Hepatocyte (in vitro differentiated cells): ENCODE measurements at places on chromosomes 4 and X. TPM values are rescaled to one million over a fixed set of nuclear protein-coding genes. Genes with fewer than 3 reads are reported as not detected.

GRCh38 chrX:24526616-24527015 is 61.5 kb downstream of the PDK3 start:
- DNase-seq: no peak

DNA sequence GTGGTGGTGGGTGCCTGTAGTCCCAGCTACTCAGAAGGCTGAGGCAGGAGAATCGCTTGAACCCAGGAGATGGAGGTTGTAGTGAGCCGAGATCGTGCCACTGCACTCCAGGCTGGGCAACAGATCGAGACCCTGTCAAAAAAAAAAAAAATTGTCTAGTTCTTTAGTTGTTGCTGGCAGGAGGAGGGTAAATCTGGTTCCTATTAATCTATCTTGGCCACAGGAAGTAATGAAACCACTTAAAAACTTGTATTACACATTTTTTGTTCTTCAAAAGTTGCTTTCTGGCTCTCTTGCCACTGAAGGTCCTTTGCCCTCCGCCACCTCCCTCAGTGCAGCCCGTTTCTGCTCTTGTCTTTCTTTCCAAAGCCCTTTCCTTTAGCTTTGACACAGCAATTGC is 102.9 kb upstream of the ARSJ start:
- DNase-seq: no peak

DNA sequence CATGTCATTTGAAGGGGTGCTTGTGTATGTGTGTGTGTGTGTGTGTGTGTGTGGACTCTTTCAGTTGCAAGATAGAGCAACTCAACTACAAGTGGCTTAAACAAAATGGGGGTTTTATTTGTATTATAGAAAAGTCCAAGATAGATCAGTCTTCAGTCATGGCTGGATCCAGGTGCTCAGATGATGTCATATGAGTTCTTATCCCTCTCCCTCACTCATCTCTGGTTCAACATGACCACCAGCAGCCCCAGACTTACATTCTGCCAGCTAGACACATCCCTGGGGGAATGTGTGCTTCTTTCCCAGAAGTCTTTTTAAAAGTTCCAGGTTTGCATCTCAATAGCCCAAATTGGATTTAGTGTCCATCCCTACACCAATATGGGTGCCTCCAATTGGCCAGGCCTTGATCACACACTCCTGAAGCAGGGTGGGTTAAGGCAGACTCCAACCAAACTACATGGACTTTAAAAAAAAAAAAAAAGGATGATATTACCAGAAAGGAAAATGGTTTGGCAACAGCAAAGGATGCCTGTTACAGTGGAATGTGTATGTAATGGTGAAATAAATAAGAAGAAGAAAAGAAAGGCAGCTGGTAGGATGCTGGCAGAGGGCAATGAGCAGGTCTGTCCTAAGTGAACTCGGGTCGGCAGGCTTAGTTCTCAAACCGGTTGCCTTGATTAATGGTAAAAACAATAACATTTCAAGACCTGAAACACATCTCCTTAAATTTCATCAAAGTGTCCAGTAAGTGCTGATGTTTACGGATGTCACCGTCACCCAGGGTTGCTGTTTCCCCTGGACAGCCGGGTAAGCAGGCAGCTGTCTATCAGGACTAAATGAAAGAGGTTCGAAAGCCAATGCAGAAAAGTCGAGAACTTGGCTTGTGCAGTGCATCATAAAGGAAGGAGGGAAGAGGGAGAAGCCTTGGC is 107.7 kb downstream of the SMIM20 start:
- DNase-seq: no peak

Gene MAGEB1
- polyA plus RNA-seq: not detected in 2 replicates

Gene PALLD
- polyA plus RNA-seq: 65.0 and 82.7 TPM in 2 replicates

DNA sequence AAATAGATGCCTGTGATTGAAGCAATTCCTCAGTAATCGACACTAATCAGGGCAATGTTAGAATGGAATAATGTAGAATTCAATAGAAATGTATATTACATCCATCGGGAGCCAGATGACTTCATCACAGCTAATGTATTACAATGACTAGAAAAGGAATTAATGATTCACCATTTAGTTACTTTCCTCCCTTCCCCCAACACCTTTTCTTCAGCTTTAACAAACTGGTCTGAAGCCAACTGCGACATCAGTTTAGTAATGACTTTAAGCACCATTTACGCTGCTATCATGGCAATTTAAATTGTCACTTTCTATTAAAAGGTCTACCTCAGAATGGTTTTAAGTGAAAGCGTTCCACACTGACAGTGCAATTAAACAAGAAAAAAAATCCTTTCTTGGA is 45.1 kb downstream of the SUPT20HL2 start:
- DNase-seq: no peak

Gene MAGEB10
- polyA plus RNA-seq: not detected in 2 replicates

- DNase-seq: peak; percentile 36
Measured at GRCh38 chr4:136637071-136637777, 895.1 kb downstream of the PCDH18 start.

DNA sequence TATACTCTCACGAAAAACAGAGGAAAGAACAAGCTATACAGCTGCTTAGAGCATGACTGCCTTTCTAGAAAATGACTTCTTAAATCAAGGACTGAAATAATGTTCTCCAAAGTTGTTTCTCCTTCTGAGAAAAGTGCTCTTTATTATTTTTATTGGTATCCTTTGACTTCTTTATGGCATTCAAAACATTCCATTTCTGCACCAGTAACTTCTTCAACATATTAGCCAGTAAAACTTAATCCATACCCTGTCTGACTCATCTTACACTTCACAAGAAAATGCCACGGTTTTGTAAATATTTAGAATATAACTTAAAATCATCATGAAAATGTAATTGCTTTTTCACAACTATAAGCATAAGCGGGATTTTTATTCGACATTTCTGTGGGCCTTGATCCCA is 180.4 kb downstream of the NR3C2 start:
- DNase-seq: no peak

DNA sequence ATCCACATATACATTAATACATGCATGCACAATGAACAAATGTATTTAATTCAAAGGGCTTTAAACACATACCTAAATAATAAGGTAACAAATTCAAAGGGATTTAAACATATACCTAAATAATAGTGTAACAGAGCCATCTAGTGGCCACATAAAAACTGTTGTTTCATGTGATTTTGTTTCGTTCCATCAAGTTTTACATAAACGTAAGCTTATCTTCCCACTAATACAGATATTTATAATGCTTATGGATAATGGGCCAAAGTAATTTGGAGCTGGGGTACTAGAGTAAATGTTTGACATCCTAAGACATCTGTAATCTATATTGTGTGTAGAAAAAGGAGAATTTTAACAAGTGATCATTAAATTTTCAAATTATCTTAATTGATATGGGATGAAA is 82.3 kb downstream of the PRSS12 start:
- DNase-seq: peak; percentile 72

Gene SSX3
- not detected in 2 replicates for polyA plus RNA-seq

Gene ACE2
- polyA plus RNA-seq: 12.5 and 16.5 TPM in 2 replicates

Gene NOX1
- 0.99 and 1.9 TPM in 2 replicates for polyA plus RNA-seq

DNA sequence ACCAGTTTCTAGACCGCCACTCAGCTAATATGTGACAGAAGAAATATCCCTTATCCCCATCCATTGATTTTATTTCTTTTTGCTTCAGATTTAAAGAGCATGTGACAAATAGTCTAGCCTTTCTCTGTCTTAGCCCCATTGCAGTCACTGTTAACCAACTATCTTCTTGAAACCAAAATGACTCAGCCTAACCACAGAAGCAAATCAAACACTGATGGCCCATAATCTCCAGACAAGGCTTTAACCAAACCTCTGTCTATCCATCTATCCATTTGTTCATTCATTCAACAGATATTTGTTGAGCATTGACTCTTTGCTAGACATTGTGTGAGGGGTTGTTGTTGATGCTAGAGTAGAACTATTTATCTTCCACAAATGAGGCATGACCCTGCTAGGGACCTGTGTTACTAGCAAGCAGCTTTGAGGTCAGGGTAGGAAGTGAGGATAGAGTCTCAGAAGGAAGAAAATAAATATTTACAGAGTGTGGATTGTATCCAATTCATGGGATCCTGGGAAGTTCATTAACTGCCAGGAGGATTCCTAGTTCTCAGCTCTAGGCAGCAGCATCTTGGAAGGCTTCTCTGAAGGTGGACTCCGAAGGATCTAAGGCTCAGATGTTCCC is 22.5 kb downstream of the HNRNPH2 start:
- no peak for DNase-seq

Gene SMIM10L2A
- 4.2 and 5.0 TPM in 2 replicates for polyA plus RNA-seq

Gene NLGN4X
- 0.81 and 2.1 TPM in 2 replicates for polyA plus RNA-seq

- no peak for DNase-seq
Measured at GRCh38 chrX:74344280-74344622, 40.3 kb downstream of the ZCCHC13 start.

DNA sequence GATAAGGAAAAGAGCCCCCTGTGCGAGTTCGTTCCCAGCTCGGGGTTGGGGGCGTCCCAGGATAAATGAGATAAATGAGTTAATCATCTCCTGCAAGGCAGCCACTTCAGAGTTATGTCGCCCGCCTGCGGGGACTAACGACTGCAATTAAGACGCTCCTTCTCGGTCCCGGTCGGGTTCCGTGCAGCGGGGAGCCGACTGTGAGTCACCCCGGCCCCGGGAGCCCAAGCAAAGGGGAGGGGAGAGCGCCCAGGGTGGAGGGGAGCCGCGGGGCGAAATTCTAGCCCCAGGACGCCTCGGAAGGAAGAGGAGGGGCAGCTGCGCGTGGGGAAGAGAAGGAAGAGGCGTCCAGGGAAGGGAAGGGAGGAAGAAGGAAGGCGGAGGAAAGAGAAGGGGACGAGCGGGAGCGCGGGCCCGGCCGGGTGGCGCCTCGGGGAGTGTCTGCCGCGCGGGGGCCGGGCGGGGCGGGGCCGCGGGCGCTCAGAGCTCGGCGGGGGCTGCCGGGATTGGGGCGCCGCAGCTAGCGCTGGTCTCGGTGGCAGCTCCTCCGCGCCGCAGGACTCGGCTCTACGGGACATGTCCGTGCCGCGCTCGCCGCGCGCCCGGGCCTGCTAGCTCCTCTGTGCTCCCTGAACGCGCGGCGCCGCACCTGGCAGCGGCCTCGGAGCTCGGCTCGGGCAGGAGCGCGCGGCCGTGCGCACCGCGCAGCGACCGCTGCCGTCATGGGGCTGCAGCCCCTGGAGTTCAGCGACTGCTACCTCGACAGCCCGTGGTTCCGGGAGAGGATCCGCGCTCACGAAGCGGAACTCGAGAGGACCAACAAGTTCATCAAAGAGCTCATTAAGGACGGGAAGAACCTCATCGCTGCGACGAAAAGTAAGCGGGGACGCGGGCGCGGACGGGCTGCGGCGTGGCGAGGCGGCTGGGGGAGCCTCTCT is at the start of gene ARHGAP10:
Gene ARHGAP10 (plus strand): TSS at position 509 of the 938 bp plus-strand sequence. CDS start 214 bp downstream, at position 723.
- DNase-seq: peak; percentile 83

DNA sequence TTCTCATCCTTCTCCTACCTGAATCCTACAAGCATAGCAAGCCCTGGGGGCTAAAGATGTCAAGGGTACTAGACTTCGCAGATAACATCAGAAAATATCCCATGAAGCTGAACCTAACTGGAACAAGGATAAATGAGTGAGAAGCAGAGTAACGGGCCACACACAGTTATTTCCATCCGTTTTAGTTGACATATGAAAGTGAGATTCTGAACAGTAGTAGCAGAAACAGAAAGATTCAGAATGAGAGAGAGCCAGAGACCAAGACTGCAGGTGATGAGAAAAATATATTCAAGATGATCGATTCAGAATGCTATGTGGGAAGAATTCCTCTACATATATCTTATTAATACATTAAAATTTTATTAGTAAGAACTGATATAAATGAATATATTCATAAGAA is 165.1 kb downstream of the TSPAN5 start:
- no peak for DNase-seq

Gene NMU
- polyA plus RNA-seq: 2.0 and 5.2 TPM in 2 replicates

DNA sequence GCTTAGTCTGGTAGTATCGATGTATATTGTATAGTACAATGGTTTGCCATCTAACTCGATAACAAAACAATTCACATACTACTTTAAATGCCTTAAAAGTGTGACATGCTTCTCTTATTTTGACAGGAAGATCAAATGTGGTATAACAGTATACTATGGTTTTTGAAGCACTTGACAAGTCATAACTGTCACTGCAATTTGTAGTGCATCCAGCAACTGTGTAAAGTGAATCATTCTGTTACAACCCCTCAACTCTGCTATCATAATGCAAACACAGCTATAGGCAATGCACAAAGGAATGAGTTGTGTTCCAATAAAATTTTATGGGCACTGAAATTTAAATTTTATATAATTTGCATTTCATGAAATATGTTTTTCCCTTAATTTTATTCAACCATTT is 14.0 kb downstream of the RAP1GDS1 start:
- no peak for DNase-seq

Gene SPCS3
- 102 and 104 TPM in 2 replicates for polyA plus RNA-seq

DNA sequence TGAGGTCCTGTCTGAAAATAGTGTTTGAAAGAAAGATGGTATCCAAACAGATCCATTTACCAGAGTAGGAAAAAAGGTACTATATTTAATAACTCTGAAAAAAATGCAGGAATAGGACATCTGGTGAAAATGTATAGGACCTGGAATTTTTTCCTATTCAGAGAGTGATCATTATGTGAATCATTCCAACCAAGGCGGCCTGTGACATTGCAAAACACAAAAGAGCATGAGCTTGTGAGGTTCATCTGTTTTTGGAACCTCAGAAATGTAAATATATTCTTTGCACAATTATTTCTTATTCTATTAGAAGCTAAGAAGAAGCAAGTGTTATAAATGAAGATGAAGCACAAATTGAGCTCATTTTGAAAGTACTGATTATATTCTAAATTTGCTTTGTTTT is 2.0 kb downstream of the C4orf51 start:
- DNase-seq: no peak

Gene SYAP1
- 50.2 and 52.1 TPM in 2 replicates for polyA plus RNA-seq

Gene ENAM
- polyA plus RNA-seq: 0.64 TPM in 1 of 2 replicates, not detected in the other

DNA sequence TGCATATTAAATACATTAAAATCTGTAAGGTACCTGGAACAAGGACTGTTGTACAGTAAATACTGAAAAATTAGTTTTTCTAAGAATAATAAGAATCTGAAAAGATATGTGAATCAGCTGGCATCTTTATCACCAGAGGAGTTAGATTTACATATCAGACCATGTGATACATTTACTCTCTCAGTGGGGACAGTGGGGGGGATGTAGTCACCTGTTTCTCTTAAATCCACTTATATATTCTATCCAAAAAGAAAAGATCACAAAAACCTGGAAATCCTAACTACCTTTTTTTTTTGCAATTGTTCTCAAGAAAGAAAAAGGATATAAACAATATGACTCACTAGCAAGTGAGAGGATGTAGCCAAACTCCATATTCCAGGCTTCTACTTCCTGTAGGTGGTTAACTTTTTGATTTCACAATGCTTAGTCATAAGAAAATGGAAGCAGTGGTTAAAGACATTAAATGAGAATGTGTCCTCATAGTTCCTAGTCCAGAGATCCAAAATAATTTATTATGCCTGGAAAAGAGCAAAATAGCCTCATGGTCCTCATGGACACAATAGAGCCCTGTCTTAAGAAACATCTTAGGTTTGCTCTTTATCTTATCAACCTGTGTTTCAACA is 22.5 kb upstream of the MYOZ2 start:
- peak; percentile 49 for DNase-seq

DNA sequence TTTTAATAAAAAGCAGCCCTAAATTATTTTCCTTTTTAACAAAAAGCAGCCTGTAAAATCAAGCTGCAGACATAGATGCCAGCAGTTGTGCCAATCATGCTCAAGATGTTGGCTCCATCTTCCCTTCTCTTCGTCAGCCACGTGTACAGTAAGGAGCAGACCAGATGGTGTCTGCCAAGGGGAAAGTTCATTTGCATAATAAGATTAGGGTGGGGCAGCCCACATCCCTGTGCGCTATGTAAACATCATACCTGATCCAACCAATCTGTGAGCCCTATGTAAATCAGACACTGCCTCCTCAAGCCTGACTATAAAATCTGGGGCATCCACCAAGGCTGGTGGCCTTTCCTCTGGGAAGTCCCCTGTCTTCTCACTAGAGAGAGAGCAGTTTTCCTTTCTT is 23.1 kb upstream of the C1GALT1C1 start:
- no peak for DNase-seq
